GM23248 (cell line): ENCODE measurements at places on chromosomes 1 and 21.

GRCh38 chr1:201781437-201781836 is 47.5 kb upstream of the IPO9 start:
- no peak for DNase-seq

GRCh38 chr1:160950657-160951056 is 4.0 kb downstream of the ITLN2 start:
- DNase-seq = no peak

DNA sequence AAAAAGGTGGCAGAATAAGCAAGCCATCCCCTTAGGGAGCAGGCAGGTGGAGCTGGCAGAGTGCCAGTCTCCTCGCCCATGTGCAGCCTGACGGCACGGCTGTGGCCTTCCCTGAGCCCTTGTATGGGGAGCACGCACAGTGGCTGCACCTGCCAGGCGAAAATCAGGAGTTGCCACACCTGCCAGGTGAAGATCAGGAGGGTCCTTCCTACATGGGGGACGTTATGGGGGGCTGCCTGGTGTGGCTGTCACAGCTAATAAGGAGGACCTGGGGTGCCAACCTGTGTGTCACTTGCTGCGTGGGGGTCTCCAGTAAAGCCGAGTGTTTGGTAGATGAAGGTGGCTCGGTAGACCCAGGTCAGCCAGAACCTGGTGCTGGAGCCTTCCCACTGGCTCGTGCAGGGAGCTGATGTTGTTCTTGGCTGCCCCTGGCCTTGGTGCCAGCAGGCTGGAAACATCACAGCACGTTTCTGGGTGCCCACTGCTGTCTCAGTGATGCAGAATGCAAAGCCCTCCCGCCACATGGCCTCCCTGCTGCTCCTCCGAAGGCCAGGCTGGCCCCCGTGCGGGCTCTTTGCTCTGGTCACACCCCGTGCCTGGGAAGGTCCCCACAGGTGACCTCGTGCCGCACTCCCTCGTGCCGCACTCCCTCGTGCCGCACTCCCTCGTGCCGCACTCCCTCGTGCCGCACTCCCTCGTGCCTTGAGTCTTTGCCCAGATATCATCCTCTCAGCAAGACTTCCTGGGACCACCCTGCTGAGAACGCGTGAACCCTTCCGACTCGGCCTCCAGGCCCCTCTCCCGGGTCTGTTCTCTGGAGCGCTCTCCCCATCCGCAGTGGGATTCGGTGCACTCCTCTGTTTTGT is 55.4 kb downstream of the SLC37A1 start:
- DNase-seq = no peak

DNA sequence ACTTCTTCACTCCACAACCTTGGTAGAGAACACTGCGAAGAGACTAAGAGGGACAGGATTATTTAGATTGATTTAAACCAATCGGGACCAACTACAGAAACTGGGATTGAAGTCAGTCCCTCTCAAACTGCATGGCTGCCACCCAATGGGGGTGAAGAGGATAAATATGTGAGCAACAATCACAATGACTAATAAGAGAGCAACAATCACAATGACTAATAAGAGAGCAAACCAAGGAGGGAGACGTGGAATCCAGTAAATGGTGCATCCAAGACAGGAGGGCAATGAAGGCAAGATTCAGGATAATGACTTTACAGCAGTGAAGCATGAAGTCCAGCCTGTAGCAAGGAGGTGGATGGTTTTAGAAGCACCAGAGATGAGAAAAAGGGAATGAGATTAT is 322.8 kb downstream of the TTLL7 start:
- peak; percentile 39 for DNase-seq

- no peak for DNase-seq
Observed at GRCh38 chr1:211114446-211114845, 19.5 kb downstream of the KCNH1 start.

DNA sequence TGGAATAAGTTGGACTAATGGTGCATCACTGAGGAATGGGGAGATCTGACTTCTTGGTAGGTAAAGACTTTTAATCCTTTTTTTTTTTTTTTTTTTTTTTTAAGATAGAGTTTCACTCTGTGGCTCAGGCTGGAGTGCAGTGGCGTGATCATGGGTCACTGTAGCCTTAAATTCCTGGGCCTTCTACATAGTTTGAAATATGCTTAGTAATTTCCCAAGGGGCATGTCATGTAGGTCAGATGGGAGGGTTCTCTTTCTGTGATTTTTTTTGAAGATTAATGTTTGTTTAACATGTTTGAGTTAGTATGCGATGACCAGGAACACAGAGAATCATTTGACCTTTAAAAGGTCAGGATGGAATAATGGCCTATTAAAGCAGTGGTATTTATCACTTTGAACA is 129.1 kb downstream of the S1PR1 start:
- DNase-seq = peak; percentile 7

GRCh38 chr21:31064803-31065202 is 26.5 kb upstream of the KRTAP19-8 start:
- DNase-seq = no peak

- DNase-seq = no peak
Observed at GRCh38 chr1:54863267-54863665, 23.7 kb downstream of the DHCR24 start.

DNA sequence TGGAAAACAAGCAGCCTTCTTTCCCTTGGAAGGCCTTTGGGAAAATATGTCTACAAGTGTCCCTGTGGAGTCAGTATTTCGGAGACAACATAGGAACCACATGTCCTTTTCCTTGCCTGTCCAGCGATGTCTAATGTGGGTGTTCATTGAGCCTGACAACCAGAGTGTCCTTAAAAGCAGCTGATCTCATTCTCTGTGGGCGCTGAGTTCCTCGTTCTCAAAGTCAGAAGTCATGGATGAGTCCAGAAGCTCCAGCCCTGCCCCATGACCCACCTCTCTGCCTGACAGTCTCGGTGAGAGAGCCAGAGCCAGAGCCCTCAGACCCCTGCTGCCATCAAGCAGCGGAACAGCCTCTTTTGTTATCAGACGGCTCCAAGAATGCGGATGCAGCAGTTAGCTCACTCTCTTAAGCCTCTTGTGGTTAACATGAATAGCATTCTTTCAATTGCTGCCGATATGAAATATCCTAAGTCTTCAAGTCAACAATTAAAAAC is 329.2 kb downstream of the TGFB2 start:
- peak; percentile 58 for DNase-seq

- DNase-seq = peak; percentile 43
Observed at GRCh38 chr1:109931189-109931731, 20.6 kb downstream of the CSF1 start.

DNA sequence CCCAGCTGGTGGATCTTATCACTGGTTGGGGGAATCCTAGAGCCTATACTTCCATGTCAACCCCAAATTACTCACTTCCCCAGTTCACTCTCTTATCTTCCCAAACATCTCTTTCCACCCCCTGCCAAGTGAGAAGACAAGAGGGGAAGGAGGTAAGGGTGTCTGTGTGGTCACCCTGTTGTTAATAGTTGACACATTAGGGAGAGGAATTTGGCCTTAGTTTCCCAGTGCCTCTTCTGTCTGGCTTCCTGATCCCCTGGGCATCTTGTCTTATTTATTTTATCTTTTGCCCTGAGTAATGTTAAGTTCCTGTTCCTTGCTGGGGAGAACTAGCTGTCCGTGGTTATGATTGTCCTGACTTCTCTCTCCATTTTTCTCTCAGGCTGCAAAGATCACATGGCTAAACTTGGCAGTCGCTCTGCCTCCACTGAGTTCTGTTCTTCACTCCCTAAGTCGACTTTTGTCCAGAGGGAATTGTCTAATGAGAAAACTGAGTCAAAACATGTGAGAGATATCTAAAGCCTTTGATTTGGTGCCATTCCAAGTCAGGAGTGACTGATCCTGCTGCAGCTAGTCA is 157.1 kb upstream of the SYT6 start:
- peak; percentile 90 for DNase-seq

- no peak for DNase-seq
Observed at GRCh38 chr1:1006305-1007159, 6.6 kb upstream of the HES4 start.

GRCh38 chr1:229942501-229942900 is 124.5 kb upstream of the GALNT2 start:
- no peak for DNase-seq

DNA sequence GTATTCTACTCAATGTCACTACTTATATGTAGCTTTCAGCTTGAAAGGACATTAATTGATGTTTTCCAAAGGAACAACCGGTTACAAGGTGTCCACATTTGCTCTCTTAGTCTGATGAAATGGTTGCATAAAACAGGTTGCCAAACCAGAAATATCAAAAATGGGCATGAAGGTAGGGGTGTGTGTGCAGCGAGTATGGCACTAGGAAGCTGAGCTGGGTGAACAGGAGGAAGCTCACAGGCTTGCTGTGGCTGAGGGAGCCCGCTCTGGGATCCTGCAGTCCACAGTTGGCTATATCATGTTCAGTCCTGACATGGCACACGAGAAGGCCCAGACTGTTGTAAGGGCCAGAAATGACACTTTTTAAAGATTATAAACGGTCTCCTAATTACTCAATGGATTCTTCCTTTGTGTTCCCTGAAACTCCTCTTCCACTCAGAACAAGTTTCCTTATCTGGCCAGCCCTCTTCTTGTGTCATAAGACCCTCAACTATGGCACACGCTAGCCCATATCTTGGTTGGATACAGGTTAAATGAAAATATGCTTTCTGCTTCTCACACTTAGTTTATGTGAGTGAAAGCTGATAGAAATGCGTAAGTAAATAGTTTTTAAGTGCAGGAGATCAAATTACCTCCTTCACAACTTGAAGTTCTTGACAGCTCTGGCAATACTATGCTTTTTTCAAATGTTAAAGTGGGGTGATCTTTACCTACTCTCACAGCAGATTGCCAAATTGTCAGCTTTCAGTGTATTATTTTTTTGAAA is 201.5 kb downstream of the LMO4 start:
- DNase-seq = no peak

- no peak for DNase-seq
Observed at GRCh38 chr1:171017426-171017825, 73.3 kb upstream of the FMO3 start.

GRCh38 chr21:33302796-33303195 is 22.0 kb upstream of the IFNAR1 start:
- DNase-seq = no peak

DNA sequence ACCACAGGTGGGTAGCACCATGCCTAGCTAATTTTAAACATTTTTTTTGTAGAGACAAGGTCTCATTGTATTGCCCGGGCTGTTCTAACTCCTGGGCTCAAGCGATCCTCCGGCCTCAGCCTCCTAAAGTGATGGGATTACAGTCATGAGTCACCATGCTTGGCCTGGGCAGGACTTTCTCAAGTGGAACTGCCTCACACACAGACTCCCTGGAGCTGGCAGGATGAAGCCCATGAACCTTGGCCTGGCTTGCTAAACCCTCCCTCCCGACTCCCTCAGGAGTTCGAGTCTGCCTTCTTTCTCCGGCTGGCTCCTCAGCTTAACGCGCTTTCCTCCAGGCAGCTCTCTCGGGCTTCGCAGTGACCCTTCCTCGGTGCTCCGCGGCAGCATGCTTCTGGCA is 7.7 kb upstream of the ECE1 start:
- DNase-seq = peak; percentile 66

GRCh38 chr1:40423951-40424618 is 26.2 kb upstream of the ZFP69B start:
- DNase-seq = no peak

GRCh38 chr1:24406788-24407187 is 6.8 kb downstream of the STPG1 start:
- no peak for DNase-seq

DNA sequence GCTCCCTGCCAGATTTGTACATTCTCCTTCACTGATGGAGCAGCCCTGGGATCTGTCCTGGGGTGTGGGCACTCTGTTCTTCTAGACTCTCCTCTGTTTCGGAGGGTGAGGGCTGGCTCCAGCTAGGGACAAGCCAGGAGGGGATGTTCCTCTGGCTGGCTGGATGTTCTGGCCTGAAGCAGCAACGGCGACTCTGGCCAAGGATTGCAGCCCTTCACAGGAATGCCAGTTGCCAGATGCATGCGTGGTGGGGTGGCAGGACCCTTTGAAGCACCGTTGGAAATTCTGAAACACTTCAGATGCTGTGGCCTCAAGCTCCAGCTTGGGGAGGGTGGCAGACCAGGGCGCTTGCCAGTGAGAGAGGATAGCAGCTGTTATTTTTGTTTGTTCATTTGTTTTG is 210.9 kb downstream of the TRABD2B start:
- DNase-seq = no peak

DNA sequence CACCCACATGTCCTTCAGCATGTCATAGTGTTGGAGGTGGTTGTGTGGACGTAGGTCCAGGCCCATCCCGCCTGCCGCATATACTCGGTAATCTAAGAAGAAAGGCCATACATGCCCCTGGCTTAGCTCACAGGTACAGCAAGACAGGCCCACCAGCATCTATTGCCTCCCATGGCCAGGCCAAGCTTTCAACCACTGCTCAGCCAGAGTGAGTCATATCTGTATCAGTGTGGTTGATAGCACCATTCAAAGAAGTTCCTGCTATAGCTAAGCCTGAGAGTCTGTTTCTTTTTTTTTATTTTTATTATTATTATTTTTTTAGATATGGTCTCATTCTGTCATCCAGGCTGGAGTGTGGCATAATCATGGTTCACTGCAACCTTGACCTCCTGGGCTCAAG is 17.0 kb downstream of the KLHDC8A start:
- peak; percentile 13 for DNase-seq

- DNase-seq = no peak
Observed at GRCh38 chr1:204336421-204337035, 23.2 kb downstream of the PLEKHA6 start.

GRCh38 chr1:32729254-32730046 is 26.9 kb upstream of the SYNC start:
- DNase-seq = no peak

DNA sequence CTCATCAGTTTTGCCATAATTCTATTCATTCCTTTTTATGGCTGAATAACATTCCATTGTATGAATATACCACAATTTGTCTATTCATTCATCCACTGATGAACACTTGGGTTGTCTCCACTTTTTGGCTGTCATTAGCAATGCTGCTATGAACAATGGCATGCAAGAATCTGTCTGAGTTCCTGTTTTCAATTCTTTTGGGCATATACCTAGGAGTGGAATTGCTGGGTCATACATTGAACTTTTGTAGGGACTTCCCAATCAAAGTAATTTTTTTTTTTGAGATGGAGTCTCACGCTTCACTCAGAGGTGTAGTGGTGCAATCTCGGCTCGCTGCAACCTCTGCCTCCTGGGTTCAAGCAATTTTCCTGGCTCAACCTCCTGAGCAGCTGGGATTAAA is 34.9 kb downstream of the AADACL4 start:
- peak; percentile 10 for DNase-seq

- no peak for DNase-seq
Observed at GRCh38 chr1:223771469-223771813, 59.1 kb downstream of the CAPN2 start.
